ENCODE measurements at places on chromosomes 7 and 10. TPM values are rescaled to one million over a fixed set of nuclear protein-coding genes. Genes with fewer than 3 reads are reported as not detected.

The SFTPA2 gene
- total RNA-seq, result not detected

The GIMAP7 gene
- total RNA-seq, result 0.12 TPM

The CYP2C19 gene
- total RNA-seq, result not detected

The SPDYE2 gene
- total RNA-seq, result 0.12 TPM

The SNX10 gene
- total RNA-seq, result not detected

The SPAM1 gene
- total RNA-seq, result not detected

The FAM20C gene
- total RNA-seq, result 58.4 TPM

The MYO1G gene
- total RNA-seq, result 0.08 TPM

The KEL gene
- not detected for total RNA-seq

The SBDS gene
- 90.3 TPM for total RNA-seq

The ELAPOR2 gene
- 117 TPM for total RNA-seq

The PIP gene
- not detected for total RNA-seq
